ENCODE measurements at places on chromosomes 6 and 20. TPM values are rescaled to one million over a fixed set of nuclear protein-coding genes. Genes with fewer than 3 reads are reported as not detected.

HNF4A gene
- 42.1 TPM for polyA plus RNA-seq

LCA5 gene
- polyA plus RNA-seq = 2.0 TPM

CCDC167 gene
- 63.5 TPM for polyA plus RNA-seq

SLC13A3 gene
- 241 TPM for polyA plus RNA-seq

CTCFL gene
- polyA plus RNA-seq = not detected

DNA sequence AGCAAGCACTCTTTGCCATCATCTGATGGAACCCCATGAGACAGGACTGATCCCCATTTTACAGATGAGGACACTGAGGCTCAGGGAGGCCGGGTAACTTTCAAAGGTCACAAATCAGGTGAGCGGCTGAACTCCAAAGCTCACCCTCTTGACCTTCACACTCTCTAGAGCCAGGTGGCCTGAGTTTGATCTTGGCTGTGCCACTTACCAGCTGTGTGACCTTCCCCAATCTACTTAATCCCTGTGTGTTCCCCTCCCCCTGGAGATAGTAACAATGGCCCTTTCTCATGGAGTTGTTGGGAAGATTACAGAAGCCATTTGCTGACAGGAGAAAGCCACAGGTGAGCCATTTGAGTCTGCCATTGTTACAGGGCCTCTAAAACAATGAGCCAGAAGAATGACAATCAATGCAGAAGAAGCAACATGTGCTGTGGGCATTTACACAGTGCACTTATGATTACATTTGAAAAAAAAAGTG, 34.5 kb downstream of the BMP7 start:
- H3K27ac ChIP-seq = no peak overlapping the region
- no peaks in the 10 kb centered on the region for H3K27me3 ChIP-seq
- no peaks in the 10 kb centered on the region for H3K4me1 ChIP-seq
- DNase-seq = no peak

- peaks cover 4% of the 10 kb centered on the region for H3K36me3 ChIP-seq
- H3K4me3 ChIP-seq = no peak overlapping the region
- H3K4me1 ChIP-seq = no peaks in the 10 kb centered on the region
- no peak overlapping the region for H3K27ac ChIP-seq
Measured at GRCh38 chr6:117545161-117545595, 57.1 kb downstream of the GOPC start.

- H3K4me3 ChIP-seq = no peak overlapping the region
- DNase-seq = no peak
- H3K4me1 ChIP-seq = no peaks in the 10 kb centered on the region
- H3K27me3 ChIP-seq = no peaks in the 10 kb centered on the region
Measured at GRCh38 chr6:105920071-105920470, 166.1 kb upstream of the PRDM1 start.

GRCh38 chr6:38867726-38868125, 152.6 kb downstream of the DNAH8 start:
- no peak overlapping the region for H3K4me3 ChIP-seq
- H3K27ac ChIP-seq = no peak overlapping the region
- H3K27me3 ChIP-seq = no peaks in the 10 kb centered on the region

DNA sequence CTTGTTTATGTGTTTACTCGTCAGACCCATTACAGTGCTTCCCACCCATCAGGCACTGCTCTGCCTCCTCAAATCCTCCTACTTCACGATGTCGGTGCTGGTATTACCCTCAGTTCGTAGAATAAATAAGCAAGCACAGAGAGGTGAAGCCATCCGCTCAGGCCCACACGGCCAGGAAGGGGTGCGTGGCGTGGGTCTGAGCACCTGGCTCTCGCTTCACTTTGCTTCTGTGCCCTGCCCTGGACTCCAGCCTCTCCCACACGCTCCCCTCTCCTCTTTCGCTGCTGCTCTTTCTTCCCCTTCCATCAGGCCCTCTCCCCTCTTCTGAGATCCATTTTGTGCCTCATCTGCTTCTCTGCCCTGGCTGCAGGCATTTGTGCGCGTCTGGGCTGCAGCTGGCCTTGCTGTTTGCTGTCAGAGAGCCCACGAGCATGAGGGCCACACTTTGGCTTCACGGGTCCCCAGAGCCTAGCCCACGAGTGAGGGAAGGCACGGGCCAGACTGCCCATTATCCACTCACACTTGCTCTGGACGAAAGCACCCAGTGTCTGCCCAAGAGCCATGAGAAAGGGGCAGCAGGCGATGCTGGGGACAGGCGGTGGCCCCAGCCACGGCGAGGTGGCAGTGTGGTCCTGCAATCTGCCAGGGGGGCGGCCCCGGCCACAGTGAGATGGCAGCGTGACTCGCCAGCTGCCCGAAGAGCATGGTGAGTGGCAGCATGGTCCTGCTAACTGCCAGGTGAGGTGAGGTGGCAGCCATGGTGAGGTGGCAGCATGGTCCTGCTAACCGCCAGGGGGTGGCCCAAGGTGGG, 96.2 kb upstream of the MPC1 start:
- no peaks in the 10 kb centered on the region for H3K36me3 ChIP-seq
- no peak for DNase-seq
- no peaks in the 10 kb centered on the region for H3K4me1 ChIP-seq
- H3K4me3 ChIP-seq = no peak overlapping the region
- H3K27me3 ChIP-seq = no peaks in the 10 kb centered on the region

DNA sequence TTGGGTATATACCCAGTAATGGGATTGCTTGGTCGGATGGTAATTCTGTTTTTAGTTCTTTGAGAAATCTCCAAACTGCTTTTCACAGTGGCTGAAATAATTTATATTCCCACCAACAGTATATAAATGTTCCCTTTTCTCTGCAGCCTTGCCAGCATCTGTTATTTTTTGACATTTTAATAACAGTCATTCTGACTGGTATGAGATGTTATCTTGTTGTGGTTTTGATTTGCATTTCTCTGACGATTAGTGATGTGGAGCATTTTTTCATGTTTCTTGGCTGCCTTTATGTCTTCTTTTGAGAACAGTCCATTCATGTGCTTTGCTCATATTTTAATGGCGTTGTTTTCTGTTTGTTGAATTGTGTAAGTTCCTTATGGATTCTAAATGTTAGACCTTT, 641.6 kb downstream of the HACE1 start:
- H3K27me3 ChIP-seq = no peaks in the 10 kb centered on the region
- H3K27ac ChIP-seq = no peak overlapping the region
- no peak for DNase-seq

DNA sequence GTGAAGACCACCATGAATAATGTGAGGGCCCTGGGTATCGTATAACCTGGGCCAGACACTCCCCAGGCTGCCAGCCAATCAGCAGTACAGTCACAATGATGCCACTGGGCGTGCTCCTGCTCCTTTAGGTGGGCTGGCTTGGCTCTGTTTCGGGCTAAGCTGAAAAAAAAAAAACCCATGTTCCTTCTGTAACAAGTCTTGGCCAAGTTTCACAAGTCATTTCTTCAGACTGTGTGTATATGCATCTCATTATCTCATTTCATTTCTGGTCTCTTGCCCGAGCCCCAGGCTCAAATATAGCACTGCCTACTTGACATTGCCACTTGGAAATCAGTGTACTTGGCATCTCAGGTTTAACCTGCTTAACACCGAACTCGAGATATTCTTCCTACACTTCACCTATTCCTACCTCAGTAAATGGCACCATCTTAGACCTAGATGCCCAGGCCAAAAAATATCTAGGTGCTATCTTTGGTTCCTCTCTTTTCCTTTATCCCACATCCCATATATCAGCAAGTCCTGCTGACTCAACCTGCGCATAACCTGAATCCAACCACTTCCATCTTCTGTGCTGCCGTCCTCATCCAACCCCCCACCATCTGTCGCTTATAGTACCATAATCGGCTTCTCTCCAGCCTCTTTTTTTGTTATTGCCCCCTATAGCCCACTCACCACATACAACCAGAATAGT, 1.8 kb downstream of the UQCC2 start:
- H3K27ac ChIP-seq = no peak overlapping the region
- no peak overlapping the region for H3K4me3 ChIP-seq
- H3K4me1 ChIP-seq = peaks cover 3% of the 10 kb centered on the region

DNA sequence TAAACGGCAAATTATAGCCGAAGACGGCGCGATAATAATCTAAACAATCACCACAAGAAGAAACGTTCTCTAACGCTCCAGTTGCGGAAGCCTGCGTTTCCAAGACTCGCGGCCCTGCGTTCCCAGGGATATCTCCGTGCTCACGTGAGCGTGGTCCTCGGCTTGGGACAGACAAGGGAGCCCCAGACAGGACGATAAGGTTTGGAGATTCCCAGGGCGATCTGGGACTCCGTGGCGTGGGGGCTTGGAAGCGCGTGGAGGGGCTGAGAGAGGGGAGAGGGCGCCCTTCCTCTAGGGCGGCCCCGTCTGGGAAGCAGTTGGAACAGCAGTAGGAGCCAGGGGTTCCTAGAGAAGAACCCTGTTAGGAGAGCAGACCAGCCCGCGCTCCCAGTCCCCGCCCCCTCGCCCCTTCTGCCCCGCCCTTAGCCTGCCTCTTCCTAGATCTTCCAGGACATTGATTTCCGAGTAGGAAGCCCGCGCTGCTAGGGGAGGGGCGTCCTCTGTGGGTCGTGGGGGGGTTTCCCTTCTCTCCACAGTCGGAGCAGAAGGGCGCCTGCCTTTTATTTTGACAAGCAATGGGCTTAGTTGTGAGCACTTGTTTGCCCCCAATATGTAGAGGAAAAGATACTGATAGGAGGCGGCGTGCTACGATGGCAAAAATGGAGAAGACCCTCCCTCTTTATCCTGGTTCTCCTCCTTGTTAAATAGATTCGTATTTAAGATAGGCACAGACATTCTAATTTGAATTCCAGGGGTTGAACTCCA, 10.6 kb downstream of the NRN1 start:
- H3K4me1 ChIP-seq = peaks cover 11% of the 10 kb centered on the region
- H3K4me3 ChIP-seq = peak overlapping the region; percentile 80
- H3K27me3 ChIP-seq = peaks cover 57% of the 10 kb centered on the region

GRCh38 chr20:5797843-5798462, 47.8 kb downstream of the SHLD1 start:
- peaks cover 10% of the 10 kb centered on the region for H3K4me1 ChIP-seq
- no peaks in the 10 kb centered on the region for H3K36me3 ChIP-seq
- no peak for DNase-seq
- no peaks in the 10 kb centered on the region for H3K27me3 ChIP-seq
- no peak overlapping the region for H3K27ac ChIP-seq

DNA sequence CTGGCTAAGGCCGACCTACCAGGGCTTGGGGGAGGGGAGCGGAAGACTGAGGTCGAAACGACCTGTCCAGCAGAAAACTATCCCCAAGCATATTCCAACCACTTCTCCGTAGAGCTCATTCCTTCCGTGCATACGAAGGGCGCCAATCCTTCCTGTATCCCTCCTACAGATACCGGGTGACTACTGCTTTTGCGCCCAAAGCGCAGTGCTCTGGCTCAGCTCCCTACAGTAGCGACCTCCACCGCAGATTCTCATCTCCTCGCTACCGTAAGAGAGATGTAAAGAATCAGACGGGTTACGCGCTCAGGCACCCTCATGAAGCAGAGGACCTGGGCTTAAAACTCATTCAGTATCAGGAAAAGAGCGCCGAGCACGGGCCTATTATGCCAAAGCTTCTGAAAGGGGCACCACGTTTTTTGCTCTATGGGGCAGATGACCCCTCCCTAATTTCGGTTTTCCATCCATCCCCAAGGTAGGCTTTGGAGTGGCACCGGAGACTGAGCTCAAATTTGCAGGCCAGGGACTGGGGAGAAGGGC, 563 bp upstream of the NNAT start:
- H3K4me1 ChIP-seq = peaks cover 32% of the 10 kb centered on the region
- no peak overlapping the region for H3K27ac ChIP-seq
- no peaks in the 10 kb centered on the region for H3K27me3 ChIP-seq
- peak overlapping the region; percentile 9 for H3K4me3 ChIP-seq
- H3K36me3 ChIP-seq = no peaks in the 10 kb centered on the region

- no peaks in the 10 kb centered on the region for H3K36me3 ChIP-seq
- no peaks in the 10 kb centered on the region for H3K4me1 ChIP-seq
- H3K27ac ChIP-seq = no peak overlapping the region
- no peaks in the 10 kb centered on the region for H3K27me3 ChIP-seq
- no peak overlapping the region for H3K4me3 ChIP-seq
- DNase-seq = no peak
Measured at GRCh38 chr20:57308451-57309271, 20.9 kb upstream of the SPO11 start.

GRCh38 chr6:139194740-139195139, 59.9 kb downstream of the HECA start:
- H3K4me3 ChIP-seq = no peak overlapping the region
- H3K27ac ChIP-seq = no peak overlapping the region
- DNase-seq = no peak
- no peaks in the 10 kb centered on the region for H3K36me3 ChIP-seq

Measured in kidney (tissue), 22 donors.